ENCODE measurements at places on chromosomes 1 and 21.

DNA sequence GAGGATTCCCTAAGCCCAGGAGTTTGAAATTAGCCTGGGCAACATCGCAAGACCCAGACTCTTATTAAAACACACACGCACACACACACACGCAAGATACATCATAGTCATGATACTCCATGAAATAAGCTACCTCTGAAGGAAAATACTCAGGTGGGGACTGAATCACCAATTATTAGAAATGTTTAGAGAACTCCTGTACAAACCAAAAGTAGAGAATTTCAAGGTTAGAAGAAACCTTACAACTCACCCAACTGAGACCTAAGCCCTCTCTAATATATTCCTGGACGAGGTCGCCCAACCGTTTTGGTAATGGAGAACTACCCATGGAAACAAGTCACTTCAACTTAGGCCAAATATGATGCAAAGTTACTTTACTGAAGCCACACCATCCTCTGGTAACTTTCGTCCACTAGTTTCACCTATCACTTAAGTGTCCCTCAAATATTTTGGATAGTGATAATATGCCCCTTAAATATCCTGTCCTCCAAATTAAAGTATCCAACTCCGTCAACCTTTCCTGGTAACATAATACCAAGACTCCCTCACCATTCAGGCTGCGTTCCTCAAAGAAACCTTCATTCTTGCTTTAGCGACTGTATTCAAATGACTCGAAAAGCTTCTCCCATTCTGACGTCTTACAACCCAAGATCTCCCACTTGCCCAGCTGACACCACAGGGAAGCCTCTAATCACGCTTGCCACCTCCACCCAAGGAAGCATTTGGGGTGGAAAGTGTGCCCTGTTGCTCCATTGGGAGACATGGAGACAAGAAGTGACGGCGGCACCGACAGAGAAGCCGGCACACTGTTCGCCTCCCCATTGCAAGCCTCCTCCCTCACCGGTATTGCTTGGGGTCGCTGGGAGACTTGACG, 856 bp downstream of the NRDC start:
- DNase-seq = no peak

DNA sequence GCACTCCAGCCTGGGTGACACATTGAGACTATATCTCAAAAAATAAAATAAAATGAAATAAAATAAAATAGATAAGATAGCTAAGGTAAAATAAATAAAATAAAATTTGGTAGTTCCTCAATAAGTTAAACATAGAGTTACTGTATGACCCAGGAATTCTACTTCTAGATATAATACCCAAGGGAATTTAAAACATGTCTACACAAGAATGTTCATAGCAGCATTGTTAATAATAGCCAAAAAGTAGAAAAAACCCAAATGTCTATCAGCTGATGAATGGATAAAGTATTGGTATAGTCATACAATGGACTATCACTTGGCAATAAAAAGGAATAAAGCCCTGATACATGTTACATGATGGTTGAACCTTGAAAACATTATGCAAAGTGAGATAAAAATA, 47.8 kb downstream of the CEP350 start:
- no peak for DNase-seq

DNA sequence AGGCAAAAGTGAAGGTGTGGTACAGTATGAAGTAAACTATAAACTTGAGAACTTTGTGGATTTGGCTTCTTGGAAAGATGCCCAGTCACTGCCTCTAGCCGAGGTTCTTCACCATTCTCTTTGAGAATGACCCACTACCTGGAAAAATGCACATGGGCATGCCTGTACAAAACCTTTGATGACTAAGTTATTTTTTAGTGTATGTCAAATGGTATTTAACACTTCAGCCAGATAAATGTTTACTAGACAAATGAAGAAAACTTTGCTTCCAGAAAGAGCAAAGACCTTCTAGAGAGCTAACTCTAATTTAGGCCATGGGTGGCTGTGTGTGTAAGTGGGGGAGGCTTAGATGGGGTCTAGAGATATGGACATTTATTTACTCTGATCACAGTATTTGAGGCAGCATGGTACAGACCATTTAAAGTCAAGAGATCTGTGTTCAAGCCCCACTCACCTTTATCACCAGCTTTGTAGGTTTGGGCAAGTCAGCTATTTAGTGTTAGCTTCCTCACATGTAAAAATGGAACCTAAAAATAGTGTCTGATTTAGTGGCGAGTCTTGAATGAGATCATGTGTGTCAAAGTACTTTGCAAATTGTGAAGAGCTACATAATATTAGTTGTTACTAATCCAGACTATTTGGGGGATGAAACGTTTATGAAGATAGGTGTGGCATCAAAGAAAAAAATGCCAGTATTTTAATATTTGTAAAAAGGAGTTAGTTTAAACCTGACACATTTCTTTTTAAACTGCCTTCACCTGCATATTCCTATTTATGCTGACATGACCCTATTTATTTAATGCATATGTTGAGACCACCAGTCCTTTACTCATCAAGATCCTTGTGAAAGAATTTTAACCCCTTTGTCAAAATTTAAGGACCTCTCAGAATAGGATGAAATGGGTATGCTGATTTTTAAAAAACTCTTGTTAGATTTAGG, 20.2 kb downstream of the NFYC start:
- no peak for DNase-seq

DNA sequence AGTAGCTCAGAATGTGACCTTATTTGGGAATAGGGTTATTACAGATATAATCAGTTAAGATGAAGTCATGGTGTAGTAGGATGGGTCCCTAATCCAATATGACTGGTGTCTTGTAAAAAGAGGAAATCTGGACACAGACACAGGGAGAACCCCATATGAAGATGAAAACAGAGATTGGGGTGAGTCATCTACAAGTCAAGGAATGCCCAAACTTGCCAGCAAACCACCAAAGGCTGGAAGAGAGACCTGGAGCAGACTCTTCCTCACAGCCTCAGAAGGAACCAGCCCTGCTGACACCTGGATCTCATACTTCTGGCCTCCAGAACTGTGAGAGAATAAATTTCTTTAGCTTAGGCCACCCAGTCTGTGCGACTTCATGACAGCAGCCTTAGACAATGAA, 29.9 kb downstream of the KRTAP19-8 start:
- DNase-seq = no peak

- DNase-seq = no peak
Observed at GRCh38 chr1:78619446-78619802, 824 bp upstream of the IFI44L start.

DNA sequence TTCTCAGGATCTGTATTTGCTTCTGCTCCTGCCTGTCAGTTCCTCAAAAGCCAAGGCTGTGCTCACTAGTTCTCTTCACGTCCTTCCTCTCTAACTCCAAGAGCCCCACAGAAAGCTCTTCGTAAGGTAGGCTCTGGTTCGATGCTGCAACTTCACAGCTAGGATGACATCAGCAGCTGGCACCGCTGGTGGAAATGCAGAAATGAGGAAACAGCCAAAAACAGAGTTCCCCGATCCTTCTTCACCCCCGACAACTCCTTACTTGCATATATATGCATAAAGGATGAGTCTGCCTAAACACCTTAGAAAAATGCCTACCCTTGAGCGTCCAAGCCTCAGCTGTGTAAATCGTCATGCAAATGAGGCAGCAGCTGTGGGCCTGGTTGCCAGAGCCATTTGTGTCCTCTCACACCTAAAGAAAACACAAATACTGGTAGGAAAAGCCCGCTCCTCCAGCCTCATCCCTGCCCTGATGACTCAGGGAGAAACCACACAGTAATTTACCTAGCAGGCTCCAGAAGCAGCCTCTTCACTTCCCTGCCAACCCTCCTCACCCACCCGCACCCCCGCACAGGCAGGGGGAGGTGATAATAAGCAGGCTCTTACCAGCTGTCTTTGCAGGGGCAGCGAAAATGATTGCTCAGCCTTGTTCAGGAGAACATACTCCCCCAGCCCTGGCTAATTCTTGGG, 28.2 kb downstream of the BATF3 start:
- DNase-seq = no peak

DNA sequence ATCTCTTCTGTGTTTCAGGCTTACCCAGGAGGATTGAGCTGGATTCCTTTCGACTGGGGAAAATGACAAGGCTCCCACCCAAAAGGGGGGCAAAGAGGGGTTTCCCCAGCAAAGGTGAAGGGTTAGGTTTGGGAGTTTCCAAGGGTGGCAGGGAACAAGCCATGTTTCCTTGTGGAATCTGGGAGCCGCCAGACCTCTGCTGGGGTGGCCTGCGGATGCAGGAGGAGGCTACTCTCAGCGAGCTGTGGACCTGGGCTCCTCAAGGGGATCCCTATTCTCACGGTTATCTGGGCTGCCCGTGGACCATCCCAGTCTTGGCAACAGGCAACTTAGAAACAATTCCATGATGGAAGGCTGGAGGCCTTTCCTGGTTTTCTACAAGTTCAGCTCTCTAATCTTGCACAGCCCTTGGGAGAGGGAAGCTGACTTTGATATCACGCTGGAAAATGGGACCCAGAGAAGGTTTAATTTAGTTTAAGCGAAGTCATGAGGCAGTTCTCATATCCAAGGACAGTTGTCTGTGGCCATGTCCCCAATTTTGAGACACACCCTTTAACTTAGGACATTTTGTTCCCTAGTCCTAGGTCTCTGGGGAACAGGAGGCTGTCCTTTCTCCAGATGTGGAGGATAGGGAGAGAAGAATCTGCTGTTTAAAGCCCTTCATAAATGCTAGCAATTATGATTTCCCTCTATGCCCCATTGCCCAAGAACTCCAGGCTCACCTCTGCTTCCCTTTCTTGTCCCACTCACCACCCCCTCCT, 24.7 kb upstream of the STUM start:
- no peak for DNase-seq

DNA sequence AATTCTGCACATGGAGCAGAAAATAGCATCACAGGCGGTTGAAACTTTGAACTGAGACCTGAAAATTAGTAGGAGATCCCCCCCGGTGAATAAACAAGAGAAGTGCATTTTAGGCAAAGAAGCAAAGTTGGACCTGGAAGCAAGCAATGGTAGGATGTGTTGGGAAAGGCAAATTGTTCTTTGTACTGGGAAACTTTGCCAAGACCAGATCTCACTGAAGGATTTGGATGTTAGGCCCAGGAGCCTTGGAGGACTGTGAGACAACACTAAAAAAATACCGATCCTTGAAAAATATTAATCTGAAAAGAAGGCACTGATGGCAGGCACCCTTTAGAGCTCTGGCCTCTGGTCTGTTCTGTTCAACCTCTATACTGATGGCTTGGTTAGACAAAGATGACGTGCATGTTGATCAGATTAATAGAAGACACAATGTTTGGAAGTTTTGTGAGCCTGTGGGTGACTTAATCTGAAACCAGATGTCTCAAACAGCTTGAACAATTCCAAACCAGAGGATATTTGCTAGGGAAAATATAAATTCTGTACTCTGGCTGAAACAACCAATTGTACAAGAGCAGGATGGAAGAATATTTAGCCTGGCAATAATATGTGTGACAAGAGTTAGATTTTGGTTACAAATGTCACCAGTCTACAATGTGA, 108.4 kb downstream of the ROR1 start:
- DNase-seq = no peak

- no peak for DNase-seq
Observed at GRCh38 chr1:204463125-204464060, 31.2 kb downstream of the PIK3C2B start.

GRCh38 chr1:184882957-184883815, 91.1 kb downstream of the NIBAN1 start:
- DNase-seq = no peak

GRCh38 chr1:167824163-167824794, 89.7 kb downstream of the ADCY10 start:
- no peak for DNase-seq

GRCh38 chr1:97898948-97899347, 21.9 kb downstream of the DPYD start:
- no peak for DNase-seq

GRCh38 chr1:2099886-2100779, 49.9 kb downstream of the PRKCZ start:
- DNase-seq = no peak

DNA sequence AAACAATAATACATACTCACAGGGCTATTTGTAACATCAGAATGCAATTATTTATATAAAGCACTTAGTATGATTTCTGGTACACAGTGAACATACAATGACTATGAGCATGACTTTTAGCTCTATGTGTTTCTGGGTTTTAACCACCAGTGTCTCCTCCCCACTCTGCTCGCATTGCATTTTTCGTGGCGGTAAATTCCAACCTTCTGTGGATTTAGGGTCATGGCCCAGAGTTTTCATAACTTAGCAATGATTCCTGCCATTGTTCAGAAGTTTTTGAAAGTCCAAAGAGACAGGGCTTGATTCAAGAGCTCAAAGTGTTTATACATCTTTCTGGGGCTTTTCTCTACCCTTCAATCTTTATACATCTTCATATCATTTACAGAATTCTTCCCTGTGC, 191.3 kb downstream of the BACH1 start:
- no peak for DNase-seq

- DNase-seq = no peak
Observed at GRCh38 chr1:206739411-206740076, 31.0 kb upstream of the IL19 start.

GRCh38 chr1:1899266-1899966, 8.5 kb upstream of the GNB1 start:
- no peak for DNase-seq

DNA sequence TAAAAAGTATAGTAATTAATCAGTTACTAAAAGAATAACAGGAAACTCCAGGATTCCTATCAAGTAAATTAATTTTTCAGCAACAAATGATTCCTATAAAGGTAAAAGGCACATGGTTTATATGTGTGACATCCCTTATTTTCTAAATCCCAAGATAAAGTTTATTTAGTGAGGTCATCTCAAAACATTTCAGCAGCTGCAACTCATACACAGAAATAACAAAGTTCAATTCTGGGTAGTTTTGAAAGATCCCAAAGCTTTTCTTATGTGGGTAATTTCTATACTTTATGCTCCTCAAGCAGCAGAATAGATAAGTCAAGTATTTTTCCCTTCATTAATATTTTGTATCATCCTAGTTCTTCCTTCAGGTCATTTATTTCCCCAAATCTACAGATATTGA, 117.7 kb downstream of the EIF4G3 start:
- DNase-seq = no peak

DNA sequence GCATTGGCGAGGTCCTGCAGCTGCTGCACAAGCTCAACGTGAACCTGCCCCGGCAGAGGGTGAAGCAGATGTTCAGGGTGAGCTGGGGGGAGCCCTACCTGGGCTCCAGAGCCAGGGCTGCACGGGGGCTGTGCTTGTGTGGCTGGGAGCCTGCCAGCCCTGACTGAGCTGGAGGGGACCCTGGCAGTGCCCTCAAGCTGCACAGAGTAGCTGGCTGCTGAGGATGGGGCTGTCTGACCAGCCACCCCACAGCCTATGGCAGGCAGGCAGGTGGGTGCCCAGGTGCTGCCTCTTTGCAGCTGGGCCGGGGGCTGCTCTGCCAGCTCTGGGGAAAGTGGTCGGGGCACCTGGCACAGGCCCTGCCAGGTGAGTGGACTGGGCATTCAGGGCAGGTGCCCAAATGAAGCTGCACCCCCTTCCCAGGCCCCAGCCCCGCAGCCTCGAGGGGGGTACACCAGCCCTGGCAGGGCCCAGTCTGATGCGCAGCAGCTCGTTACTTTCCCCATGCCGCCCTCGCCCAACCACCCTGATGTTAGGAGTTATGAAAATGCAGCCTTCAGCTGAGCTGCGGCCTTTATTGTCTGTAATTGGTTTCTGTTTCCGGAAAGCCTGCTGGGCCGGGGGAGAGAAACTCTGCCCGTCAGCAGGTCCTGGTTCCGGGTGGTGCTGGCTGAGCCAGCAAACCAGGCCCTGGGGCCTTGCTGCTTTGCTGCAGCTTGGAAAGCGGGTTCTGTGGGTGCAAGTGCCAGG, 4.3 kb downstream of the PLCH2 start:
- no peak for DNase-seq

- DNase-seq = no peak
Observed at GRCh38 chr1:202844259-202844658, 33.5 kb downstream of the PCAT6 start.
